ENCODE measurements at places on chromosomes 13 and 19.

GRCh38 chr19:958967-959855 is 24.9 kb upstream of the WDR18 start:
- no peak for DNase-seq

- DNase-seq, result no peak
Measured at GRCh38 chr19:11506967-11507366, 1.3 kb upstream of the ZNF653 start.

DNA sequence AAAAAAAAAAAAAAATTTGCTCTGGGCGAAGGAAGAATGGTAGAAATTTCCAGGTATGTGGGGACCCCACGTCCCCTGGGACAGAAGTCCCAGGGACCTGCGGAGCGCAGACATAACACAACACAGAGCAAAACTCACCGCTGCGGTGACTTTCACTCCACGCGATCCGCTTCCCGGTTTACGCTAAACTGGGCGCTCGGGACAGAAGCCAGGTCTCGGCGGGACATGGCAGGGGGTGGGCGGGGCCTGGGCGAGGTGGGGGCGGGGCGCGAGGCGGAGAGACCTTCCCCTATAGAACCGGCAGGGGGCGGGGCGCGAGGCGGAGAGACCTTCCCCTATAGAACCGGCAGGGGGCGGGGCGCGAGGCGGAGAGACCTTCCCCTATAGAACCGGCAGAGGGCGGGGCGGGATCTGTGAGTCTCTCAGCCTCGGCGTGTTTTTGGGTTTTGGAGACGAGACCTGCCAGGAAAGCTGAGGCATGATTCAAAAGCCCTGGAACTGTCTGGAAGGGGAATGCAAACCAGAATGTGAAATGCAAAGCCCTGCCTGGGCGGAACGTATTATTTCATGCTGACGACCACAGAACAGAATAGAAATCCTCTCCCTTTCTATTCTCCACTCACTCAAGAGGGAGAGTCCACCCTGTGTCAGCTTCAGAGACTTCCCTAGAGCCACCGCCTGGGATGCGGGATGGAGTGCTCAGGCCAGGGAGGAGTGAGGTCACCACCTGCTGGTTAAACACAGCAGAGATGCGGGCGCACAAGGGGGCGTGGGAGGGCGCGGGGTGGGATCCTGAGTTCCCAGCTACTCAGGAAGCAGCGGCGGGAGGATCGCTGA is 20.2 kb upstream of the ERVV-1 start:
- no peak for DNase-seq

- DNase-seq, result no peak
Measured at GRCh38 chr13:114041493-114041892, 67.6 kb upstream of the C13orf46 start.

DNA sequence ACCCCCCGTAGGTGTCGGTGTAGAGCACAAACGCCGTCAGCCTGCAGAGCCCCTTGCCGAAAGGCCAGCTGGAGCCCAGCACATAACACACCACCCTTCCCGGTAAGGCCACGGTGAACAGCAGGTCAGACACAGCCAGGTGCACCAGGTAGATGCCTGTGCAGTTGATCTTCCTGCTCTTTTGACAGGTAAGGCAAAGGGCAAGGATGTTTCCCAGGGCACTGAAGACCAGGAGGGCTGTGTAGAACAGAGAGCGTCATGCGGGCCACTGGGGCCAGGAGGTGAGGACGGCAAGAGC is 92.6 kb upstream of the TM9SF2 start:
- DNase-seq, result no peak

GRCh38 chr19:18183529-18183928 is 9.5 kb upstream of the MPV17L2 start:
- DNase-seq, result no peak

- no peak for DNase-seq
Measured at GRCh38 chr13:100506154-100506553, 82.4 kb downstream of the GGACT start.

- no peak for DNase-seq
Measured at GRCh38 chr13:75947448-75947847, 311.3 kb downstream of the LMO7 start.

DNA sequence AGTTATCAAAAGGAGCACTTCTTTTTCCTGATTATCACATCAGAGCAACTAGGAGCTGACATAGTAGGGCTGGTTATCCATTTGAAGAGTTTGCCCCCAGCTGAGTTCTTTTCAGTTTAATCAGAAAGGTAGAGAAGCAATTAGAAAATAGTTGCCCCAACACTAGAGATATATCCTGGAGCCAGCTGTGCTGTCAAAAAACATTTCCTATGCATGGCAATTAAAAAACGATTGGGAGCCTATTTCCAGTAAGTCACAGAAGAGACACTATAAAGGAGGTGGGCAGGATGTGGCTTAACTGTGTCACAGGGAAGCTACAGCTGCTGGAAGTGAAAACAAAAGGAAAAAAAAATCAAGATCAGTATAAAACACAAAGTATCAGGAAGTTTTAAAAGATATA is 155.7 kb upstream of the SLITRK1 start:
- DNase-seq, result no peak

DNA sequence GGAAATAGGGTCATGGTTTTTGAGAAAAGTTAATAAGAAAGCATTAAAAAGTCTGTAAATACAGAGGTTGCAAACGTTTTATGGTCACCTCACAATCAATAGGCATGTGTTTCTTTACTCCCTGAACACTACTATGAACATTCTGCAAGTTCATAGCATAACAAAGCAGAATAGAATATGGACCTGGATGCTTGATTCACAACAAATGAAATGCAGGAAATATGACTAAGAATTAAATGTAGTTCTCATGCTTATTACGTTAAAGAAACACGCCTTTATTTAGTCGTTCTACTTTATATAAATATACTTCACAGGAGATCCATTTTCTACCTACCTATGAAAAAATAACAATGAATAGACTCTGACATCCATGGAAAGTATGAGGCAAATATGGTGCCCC is 344.0 kb downstream of the KCTD12 start:
- no peak for DNase-seq

- DNase-seq, result no peak
Measured at GRCh38 chr19:12884926-12885748, 1.9 kb downstream of the KLF1 start.

DNA sequence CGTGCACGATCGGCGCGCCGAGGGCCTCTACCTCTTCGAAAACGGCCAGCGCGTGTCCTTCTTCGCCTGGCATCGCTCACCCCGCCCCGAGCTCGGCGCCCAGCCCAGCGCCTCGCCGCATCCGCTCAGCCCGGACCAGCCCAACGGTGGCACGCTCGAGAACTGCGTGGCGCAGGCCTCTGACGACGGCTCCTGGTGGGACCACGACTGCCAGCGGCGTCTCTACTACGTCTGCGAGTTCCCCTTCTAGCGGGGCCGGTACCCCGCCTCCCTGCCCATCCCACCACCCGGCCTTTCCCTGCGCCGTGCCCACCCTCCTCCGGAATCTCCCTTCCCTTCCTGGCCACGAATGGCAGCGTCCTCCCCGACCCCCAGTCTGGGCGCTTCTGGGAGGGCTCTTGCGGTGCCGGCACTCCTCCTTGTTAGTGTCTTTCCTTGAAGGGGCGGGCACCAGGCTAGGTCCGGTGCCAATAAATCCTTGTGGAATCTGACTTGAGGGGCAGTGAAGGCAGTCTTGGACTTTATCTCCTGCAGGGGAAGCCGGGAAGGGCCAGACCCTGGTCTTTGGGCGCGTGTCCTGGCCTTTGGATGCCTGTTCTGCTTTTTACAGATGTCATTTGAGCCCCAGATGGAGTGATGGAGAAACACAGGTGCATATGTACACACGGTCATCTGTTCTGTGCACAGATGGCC is 2.2 kb downstream of the CLEC11A start:
- DNase-seq, result no peak

- DNase-seq, result no peak
Measured at GRCh38 chr13:109249780-109250528, 536.4 kb downstream of the IRS2 start.

DNA sequence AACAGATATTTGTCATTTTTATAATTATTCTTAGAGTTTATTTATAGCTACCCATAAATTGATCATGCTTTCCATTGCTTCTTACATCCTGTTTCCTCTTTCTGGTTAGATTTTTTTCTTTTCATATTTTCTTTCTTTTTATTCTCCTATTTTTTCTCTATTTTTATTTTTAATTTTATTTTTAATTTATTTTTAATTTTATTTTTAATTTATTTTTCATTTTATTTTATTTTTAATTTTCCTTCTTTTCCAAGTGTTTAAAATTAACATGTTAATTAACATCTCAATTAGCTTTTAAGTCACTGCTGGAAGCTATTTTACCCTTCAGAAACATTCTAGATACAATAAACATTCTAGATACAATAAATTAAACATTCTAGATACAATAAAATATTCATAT is 269.6 kb downstream of the B3GLCT start:
- DNase-seq, result no peak

- no peak for DNase-seq
Measured at GRCh38 chr13:98919566-98919965, 58.3 kb downstream of the DOCK9 start.

DNA sequence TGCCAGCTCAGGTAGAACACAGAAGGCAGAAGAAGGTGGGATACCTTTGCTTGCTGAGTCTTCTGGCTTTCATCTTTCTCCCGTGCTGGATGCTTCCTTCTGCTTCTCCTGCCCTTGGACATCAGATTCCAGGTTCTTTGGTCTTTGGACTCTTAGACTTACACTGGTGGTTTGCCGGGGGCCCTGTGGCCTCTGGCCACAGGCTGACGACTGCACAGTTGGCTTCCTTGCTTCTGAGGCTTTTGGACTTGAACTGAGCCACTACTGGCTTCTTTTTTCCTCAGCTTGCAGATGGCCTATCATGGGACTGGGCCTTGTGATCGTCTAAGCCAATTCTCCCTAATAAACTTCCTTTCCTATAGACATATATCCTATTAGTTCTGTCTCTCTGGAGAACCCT is 19.8 kb upstream of the ZNF331 start:
- DNase-seq, result no peak

GRCh38 chr13:97327086-97327485 is 105.0 kb downstream of the MBNL2 start:
- no peak for DNase-seq

- DNase-seq, result no peak
Measured at GRCh38 chr13:111335298-111335697, 14.9 kb downstream of the TEX29 start.

- DNase-seq, result no peak
Measured at GRCh38 chr19:44588771-44589112, 24.6 kb upstream of the IGSF23 start.

GRCh38 chr19:2974342-2975041 is 2.9 kb upstream of the TLE6 start:
- DNase-seq, result no peak

- DNase-seq, result no peak
Measured at GRCh38 chr13:25922376-25922775, 129.4 kb downstream of the SHISA2 start.

GRCh38 chr19:31146546-31147183 is 202.6 kb downstream of the TSHZ3 start:
- no peak for DNase-seq
